PC-9 (cell line): ENCODE measurements at places on chromosomes 7 and 10.

GRCh38 chr10:108544500-108545120 lies 1378.7 kb downstream of the XPNPEP1 start:
- H3K36me3 ChIP-seq = no peaks in the 10 kb centered on the region
- no peak overlapping the region for H3K4me3 ChIP-seq
- DNase-seq = peak; percentile 27
- no peaks in the 10 kb centered on the region for H3K4me1 ChIP-seq

- DNase-seq = no peak
- no peaks in the 10 kb centered on the region for H3K36me3 ChIP-seq
- H3K27me3 ChIP-seq = no peaks in the 10 kb centered on the region
These were observed 84.0 kb downstream of the ORC5 start for GRCh38 chr7:104123786-104124185.

- no peaks in the 10 kb centered on the region for H3K27me3 ChIP-seq
- no peak for DNase-seq
- no peaks in the 10 kb centered on the region for H3K36me3 ChIP-seq
- H3K27ac ChIP-seq = no peak overlapping the region
- H3K4me1 ChIP-seq = no peaks in the 10 kb centered on the region
These were observed 29.9 kb downstream of the NKX2-3 start for GRCh38 chr10:99562631-99563030.

GRCh38 chr10:117186832-117187615 lies 10.3 kb upstream of the KCNK18 start:
- peak; percentile 79 for DNase-seq
- H3K4me3 ChIP-seq = peak overlapping the region; percentile 19; the same call in 1 of the 2 replicates
- peak overlapping the region; percentile 83 for H3K27ac ChIP-seq
- H3K27me3 ChIP-seq = no peaks in the 10 kb centered on the region
- H3K36me3 ChIP-seq = no peaks in the 10 kb centered on the region
- peaks cover 27% of the 10 kb centered on the region for H3K4me1 ChIP-seq

DNA sequence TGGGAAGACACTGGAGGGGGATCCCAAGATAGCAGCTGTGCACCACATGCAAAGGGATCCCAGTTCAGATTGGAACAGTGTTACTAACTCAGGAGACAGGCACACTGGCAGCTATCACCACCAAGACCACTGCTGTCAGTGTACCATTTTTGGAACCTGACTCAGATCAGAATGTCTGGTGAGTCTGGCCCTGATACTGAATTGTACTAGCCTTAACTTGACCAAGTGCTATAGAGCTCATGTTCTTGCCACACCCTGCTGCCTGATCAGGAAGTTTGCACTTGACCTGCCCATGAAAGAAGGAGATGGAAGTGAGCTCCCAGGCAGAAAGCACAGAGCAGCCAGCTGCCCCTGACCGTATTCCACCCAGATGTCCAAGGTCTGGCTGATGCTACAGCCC lies 4.8 kb upstream of the PRRT4 start:
- H3K27me3 ChIP-seq = peaks cover 10% of the 10 kb centered on the region; the same call in 1 of the 2 replicates
- H3K4me1 ChIP-seq = peaks cover 8% of the 10 kb centered on the region; the same call in 1 of the 2 replicates
- DNase-seq = no peak
- no peak overlapping the region for H3K27ac ChIP-seq
- H3K4me3 ChIP-seq = no peak overlapping the region

- no peak for DNase-seq
- peaks cover 52% of the 10 kb centered on the region for H3K4me1 ChIP-seq
- 0 out of 2 replicates have a peak overlapping the region, but pooled peaks have one; percentile 95 for H3K27ac ChIP-seq
- H3K27me3 ChIP-seq = no peaks in the 10 kb centered on the region
- H3K36me3 ChIP-seq = no peaks in the 10 kb centered on the region
These were observed 11.2 kb downstream of the ITPRIP start for GRCh38 chr10:104326991-104327610.

DNA sequence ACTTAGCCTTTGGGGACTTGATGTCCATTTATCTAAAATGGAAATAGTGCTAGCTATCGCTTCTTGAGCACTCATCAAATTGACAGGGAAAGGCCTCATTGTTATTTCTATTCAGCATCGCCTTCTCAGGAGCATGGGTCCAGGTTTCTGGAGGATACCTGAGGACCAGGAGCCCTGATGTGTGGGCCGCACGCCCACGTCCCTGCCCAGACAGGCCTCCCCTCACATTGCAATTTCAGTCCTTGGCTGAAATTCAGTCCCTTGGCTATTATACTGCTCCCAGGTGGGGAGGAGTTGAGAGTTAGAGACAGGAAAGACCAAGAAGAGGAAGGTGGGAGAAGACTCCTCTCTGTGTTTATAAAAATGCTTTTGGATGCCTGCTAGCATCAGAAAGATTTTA lies 38.9 kb downstream of the GPRIN2 start:
- no peak overlapping the region for H3K27ac ChIP-seq
- DNase-seq = no peak
- H3K4me1 ChIP-seq = peaks cover 10% of the 10 kb centered on the region
- H3K4me3 ChIP-seq = no peak overlapping the region
- H3K36me3 ChIP-seq = no peaks in the 10 kb centered on the region

DNA sequence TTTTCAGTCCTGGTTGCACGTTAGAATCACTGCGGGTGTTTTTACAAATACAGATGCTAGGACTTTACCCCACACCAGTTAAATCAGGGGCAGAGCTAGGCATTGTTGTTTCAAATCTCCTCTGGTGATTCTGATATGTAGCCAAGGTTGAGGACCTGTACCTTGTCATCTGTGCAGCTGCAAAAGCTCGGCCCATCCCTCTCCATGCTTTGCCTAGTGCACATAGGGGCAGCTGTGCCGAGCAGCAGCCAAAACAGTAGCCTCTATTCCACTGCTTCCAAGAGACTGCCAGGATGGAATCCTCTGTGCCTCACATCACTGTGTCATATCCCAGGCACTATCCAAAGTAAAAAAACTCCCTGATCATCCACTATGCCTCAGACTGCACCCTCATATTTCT lies 181.3 kb downstream of the CDK14 start:
- no peaks in the 10 kb centered on the region for H3K4me1 ChIP-seq
- no peaks in the 10 kb centered on the region for H3K36me3 ChIP-seq
- H3K4me3 ChIP-seq = no peak overlapping the region
- DNase-seq = no peak

GRCh38 chr10:53537508-53537907 lies 764.9 kb upstream of the MBL2 start:
- no peak overlapping the region for H3K4me3 ChIP-seq
- H3K27ac ChIP-seq = no peak overlapping the region
- no peaks in the 10 kb centered on the region for H3K4me1 ChIP-seq
- no peak for DNase-seq

DNA sequence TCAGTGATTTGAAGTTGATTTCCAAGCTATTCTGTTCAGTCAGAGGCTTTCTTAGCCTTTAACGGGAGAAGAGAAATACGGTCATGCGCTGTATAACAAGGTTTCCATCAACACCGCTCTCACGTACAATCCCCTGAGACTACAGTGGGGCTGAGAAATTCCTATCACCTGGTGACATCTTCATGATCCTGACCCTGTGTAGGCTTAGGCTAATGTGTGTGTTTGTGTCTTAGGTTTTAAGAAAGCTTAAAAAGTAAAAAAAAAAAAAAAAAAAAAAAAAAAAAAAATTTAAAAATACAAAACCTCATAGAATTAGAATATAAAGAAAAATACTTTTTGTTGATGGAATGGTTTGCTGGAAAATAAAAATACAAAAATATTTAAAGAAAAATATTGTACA lies 1.8 kb downstream of the ZNF862 start:
- no peak overlapping the region for H3K4me3 ChIP-seq
- no peaks in the 10 kb centered on the region for H3K36me3 ChIP-seq
- peaks cover 9% of the 10 kb centered on the region for H3K4me1 ChIP-seq
- DNase-seq = no peak
- H3K27ac ChIP-seq = no peak overlapping the region

DNA sequence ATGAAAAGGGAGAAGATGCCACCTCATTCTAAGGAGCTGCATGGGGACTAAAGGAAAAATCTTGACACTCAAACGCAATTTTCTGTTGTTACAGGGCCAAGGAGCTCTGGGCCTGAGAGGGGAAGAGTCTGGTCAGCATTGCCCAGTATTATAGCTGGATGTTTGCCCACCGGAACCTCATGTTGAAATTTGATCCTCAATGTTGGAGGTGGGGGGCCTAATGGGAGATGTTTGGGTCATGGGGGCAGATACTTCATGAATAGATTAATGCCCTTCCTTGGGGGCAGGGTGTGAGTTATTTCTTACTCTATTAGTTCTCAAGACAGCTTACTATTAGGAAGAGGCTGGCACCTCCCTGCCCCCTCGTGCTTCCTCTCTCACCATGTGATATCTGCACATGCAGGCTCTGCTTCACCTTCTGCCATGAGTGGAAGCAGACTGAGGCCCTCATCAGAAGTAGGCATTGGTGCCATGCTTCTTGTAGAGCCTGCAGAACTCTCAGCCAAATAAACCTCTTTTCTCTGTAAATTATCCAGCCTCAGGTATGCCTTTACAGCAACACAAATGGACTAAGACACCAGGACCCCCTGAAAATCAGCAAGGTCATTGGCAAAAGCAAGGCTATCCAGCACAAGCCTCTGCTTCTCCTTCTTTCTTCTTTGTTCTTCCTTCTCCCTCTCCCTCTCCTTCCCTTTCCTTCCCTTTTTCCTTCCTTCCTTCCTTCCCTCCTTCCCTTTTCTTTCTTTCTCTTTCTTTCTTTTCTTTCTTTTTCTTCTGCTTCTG lies 15.1 kb downstream of the GCK start:
- H3K4me3 ChIP-seq = no peak overlapping the region
- H3K27ac ChIP-seq = no peak overlapping the region
- H3K4me1 ChIP-seq = peaks cover 18% of the 10 kb centered on the region
- no peaks in the 10 kb centered on the region for H3K27me3 ChIP-seq
- DNase-seq = no peak
- H3K36me3 ChIP-seq = no peaks in the 10 kb centered on the region

- no peak for DNase-seq
- H3K36me3 ChIP-seq = no peaks in the 10 kb centered on the region
- H3K4me1 ChIP-seq = peaks cover 8% of the 10 kb centered on the region
- H3K4me3 ChIP-seq = no peak overlapping the region
These were observed 32.4 kb downstream of the TACC2 start for GRCh38 chr10:122021379-122021778.

- no peak overlapping the region for H3K4me3 ChIP-seq
- H3K4me1 ChIP-seq = no peaks in the 10 kb centered on the region
- no peak for DNase-seq
- H3K27me3 ChIP-seq = no peaks in the 10 kb centered on the region
These were observed 9.4 kb upstream of the SLC25A28 start for GRCh38 chr10:99629625-99629978.

- no peak overlapping the region for H3K27ac ChIP-seq
- no peaks in the 10 kb centered on the region for H3K27me3 ChIP-seq
- no peaks in the 10 kb centered on the region for H3K36me3 ChIP-seq
- no peaks in the 10 kb centered on the region for H3K4me1 ChIP-seq
- no peak overlapping the region for H3K4me3 ChIP-seq
- no peak for DNase-seq
These were observed 518.0 kb upstream of the KLF6 start for GRCh38 chr10:4303045-4303444.

DNA sequence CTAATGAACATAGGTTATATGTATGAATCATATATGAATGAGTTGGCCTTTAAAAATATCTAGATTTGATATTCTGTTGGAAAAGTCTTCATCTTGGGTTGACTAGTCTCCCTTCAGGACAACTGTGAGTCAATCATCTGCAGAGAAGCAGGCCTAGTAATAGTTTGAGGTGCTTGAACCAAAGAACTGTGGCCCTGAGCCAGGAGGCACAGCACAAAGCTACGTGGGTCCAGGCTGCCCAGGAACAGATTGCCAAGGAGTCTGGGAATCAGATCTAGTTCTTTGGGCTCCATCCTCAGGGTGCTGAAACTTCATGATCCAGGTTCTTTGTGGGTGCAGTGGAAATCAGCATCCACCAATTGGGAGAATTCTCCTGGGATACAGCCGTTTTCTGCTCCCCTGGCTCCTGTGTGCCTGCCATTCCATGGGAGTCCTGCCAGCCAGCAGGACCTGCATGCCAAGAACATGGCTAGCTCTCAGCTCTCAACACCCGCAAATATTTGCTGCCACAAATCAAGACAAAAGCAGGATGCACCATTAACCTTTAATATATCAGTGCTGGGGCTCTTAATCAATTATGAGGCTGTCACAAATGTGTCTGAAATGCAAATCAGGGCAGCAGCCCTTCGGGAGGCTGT lies 709.0 kb downstream of the GRID1 start:
- H3K27ac ChIP-seq = no peak overlapping the region
- H3K27me3 ChIP-seq = no peaks in the 10 kb centered on the region
- H3K4me3 ChIP-seq = no peak overlapping the region
- DNase-seq = no peak
- no peaks in the 10 kb centered on the region for H3K4me1 ChIP-seq

- DNase-seq = no peak
- no peaks in the 10 kb centered on the region for H3K27me3 ChIP-seq
- no peak overlapping the region for H3K4me3 ChIP-seq
- H3K27ac ChIP-seq = no peak overlapping the region
These were observed 9.2 kb downstream of the PLAU start for GRCh38 chr10:73920089-73920488.

DNA sequence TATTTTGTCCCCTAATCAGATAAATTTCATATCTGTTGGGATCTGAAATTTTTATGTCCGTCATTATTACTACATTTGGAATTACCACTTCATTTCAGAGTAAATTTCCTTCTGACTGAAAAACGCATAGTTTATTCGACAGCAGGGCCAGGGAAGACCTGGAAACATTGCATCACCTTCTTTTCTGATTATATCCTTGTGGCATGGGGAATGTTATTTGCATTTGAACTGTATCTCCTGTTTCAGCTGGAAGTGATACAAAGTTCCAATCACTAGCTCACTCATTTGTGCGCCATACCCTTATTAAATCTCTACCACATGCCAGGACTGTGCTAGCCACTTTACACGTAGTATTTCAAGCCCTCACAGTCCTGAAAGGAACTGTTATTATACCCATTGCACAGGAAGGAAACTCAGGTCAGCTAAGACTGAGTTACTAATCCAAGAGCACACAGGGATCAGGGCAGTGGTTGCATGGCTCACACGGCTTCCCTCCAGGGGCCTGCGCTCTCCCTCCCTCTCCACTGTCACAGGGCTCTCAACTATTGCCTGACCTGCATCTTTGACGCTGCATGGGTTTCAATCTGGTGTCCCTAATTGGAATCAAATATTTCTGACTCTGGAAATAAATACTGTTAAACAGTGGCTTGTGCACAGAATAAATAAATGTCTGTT lies 84.4 kb upstream of the NANOS1 start:
- H3K27ac ChIP-seq = no peak overlapping the region
- DNase-seq = no peak
